NCI-H526 (cell line): ENCODE measurements at places on chromosomes 5 and 9.

- no peak for DNase-seq
These were observed 182.8 kb downstream of the SEMA5A start for GRCh38 chr5:9363026-9363425.

DNA sequence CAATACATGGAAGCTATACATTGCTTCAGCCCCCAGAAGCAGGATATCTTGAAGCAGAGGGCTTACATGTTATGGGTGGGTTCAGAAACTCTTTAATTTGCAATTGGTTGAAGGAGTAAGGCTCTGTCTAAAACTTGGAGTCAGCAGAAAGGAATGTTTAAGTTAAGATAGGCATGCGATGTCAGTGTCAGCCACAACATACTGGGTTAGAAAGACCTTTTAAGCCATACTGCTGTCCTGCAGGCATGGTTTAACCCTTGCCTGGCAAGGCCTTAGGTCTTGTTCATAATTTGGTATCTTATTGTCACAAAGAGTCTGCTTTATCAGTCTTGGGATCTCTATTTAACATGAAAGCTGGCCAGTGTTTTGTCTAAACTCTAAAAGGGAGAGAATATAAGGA lies 1619.6 kb upstream of the WWC1 start:
- DNase-seq: no peak

- no peak for DNase-seq
These were observed 75.8 kb downstream of the F2RL2 start for GRCh38 chr5:76547242-76547890.

GRCh38 chr5:173736923-173737412 lies 120.5 kb upstream of the BOD1 start:
- no peak for DNase-seq

DNA sequence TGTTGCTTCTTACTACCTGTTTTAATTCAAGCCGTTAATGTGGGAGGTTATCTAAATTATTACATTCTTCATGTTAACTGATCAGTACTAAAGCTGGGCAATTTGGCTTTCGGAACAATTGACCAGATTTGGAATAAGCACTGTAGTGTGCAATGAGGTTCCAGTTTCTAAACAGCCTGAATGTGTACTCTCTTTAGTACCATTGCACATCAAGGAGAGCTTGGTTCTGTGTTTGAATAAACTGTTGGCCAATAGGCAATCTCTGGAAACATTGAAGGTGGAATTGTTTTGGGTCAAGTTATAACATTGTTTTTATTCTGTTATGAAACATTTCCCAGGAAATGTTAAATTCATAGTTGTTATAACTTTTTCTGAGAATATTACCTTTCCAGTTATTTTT lies 105.2 kb downstream of the PBX3 start:
- no peak for DNase-seq

DNA sequence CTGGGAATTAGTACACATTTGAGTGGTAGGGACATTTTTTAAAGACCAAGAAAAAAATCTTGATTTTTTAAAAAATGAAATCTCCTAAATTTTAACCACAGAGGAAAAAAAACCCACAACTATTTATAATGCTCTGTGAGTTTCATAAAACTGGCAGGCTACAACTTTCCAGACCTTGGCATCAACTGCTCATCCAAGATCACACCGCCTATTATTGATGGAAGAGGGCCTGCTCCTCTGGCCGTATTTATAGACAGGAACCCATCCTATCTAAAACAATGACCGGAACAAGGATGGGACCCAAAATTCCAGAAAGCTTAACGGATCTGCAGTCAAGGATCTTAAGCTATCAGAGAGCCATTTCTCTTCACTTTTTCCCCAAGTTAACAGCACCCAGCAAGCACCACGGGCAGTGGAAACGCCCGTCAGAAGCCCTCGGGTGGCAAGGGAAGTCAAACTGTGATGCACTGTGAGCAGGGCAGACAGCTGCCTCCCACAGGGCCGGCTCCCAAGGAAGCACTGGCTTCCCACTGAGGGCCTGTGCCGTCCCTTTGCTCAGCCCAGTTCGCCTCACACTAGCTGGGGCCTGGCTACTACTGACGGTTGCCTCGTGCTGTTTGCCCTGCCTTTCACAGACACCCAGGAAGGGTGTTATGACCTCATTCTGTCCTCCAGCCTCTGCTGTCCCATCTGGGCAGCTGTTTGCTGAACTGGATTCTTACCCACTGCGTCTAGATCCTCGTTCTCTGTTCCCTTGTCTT lies 62.8 kb downstream of the CDC14B start:
- no peak for DNase-seq

DNA sequence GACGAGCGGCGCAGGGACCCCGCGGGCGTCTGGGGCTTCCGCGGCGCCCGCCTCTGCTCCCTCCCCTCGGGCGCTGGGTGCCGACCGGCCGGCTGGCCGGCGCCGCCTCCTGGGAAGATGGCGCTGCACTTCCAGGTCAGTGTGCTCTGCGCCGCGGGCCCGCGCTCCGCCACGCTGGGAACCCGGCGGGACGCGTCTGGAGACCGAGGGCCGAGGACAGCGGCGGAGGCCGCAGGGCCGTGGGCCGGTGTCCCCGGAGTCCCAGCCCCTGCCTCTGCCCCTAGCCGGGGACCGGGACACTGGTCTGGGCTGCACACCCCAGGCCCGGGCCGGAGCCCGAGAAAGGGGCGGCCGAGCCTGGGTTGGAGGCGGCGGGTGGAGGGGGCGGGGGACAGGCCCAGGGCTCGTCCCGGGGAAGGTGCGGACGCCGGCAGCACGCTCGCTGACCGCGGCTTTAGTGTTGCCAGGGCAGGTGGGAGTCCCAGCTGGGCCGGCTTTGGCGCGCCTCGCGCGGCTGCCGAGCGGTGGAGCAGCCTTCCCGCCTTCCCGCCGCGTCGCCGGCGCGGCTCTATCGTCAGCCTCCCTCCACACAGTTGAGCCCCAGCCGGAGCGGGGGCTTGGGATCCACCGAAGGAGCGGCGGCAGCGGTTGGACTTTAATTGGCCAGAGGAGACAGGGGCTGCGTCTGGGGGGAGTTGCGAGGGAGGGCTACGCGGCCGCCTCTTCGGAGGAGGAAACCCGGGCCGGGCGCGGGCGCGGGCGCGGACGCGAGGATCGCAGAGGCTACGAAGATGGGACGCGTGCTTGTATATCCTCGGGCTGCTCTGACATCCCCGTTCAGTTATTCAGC lies at the start of gene RANBP17:
RANBP17 (plus strand) TSS at position 102 of the 850 bp plus-strand sequence.
- peak; percentile 19 for DNase-seq

GRCh38 chr5:30871196-30871595 lies 322.3 kb upstream of the CDH6 start:
- no peak for DNase-seq

GRCh38 chr5:94184870-94185269 lies 433.5 kb downstream of the KIAA0825 start:
- DNase-seq: no peak

- DNase-seq: peak; percentile 60
These were observed 1.2 kb downstream of the LOX start for GRCh38 chr5:122076669-122077365.

DNA sequence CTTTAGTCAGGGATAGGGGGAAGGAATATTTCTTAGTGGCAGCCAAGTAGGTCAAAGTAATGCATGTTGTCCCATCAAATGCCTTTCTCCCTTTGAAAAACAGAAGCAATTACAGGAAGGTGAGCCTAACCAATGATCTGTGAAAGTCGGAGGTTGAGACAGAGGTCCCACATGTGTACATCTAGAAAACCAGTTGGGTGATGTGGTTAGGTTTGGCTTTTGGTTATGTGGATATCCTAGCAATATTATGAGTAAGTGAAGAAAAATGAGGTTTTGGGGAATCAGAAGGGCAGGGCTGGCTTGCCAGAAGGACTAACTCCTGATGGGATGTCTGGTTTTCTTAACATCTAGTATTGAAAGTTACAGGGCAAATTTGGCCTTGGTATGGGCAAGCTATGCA lies 63.4 kb upstream of the PALM2AKAP2 start:
- DNase-seq: no peak

GRCh38 chr5:139212486-139212885 lies 14.3 kb upstream of the SIL1 start:
- peak; percentile 62 for DNase-seq

GRCh38 chr9:107749787-107750444 lies 260.3 kb upstream of the KLF4 start:
- peak; percentile 21 for DNase-seq

DNA sequence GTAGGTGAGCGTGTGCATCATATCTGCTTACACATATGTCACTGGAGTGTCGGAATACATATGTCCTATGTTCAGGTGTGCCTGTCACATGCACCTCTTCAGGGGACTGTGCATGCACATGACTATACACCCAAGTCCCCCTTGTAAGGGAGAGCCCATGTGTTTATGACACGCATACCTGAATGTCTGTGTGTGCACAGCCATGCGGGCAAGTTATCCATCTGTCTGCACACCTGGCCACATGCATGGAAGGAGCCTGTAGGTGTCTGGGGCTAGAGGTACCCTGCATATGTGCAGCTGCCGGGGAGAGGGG lies 622 bp upstream of the RGS14 start:
- no peak for DNase-seq

GRCh38 chr5:172659909-172660628 lies 19.0 kb downstream of the NEURL1B start:
- peak; percentile 70 for DNase-seq

- DNase-seq: no peak
These were observed 42.3 kb downstream of the B4GALT1 start for GRCh38 chr9:33124751-33125381.

DNA sequence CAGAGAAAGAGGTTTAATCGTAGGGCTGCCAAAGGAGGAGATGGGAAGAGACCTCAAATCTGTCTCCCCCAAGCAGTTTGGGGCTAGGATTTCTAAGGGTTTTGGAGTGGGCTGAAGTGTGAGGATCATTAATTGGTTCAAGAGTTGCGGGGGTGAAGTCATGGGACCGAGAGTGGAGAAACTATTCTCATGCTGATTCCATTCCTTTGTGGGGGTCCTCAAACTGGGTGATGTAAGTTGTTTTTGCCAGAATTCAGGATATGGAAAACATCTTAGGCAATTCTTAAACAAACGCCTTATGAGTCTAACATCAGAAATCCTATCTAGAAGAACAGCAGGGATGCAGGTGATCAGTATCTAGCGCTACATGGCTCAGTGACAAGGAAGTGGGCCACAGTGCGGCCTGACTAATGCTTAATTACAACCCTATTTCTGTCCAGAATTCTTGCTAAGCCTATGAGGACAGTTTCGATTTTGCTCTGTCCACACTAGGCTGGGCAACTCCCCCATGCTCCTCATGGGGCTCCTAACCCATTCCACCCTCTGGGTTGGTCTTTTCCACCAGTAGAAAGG lies 27.7 kb upstream of the TRIO start:
- DNase-seq: no peak

- DNase-seq: no peak
These were observed 5.5 kb downstream of the MVB12B start for GRCh38 chr9:126331964-126332748.

- no peak for DNase-seq
These were observed 107.4 kb downstream of the ZNF462 start for GRCh38 chr9:106970219-106970975.

DNA sequence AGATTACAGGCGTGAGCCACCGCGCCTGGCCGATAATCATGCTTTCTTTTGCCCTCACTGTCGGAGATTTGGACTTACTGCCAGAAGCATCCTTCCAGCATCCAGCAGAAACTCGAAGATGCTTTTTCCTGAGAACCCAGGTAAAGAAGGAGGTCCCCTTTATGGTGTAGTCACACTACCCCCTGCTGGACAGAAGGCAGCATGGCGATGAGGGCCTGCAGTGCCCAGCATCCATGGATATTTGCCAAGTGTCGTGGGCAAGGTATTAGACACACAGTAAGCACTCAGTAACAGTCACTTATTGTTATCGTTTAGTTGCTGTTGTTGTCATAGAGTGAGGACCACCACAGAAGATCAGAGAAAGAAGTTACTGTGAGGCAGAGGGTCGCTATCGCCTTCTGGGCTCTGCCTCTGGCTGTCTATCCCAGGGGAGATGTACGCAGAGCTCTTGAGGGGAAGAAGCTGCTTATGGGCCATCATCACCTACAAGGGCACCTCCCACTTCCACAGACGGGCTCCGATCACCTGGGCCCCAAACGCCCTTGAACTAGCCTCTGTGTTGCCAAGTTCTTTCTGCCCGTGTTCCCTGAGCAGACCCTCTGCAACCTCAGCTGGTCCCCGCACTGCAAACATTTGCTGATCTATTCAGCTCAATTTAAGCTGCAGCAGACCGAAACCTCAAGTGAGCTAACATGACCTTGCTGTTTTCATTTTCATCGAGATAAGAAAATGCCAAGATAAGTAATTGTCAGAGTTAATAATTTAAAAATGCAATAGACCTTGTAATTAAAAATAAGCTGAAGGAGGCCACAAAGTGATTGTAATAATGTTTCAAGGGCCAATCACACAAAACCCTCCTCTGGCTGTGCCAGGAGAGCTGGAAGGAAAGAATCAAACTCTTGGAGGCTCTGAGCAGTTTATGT lies 23.9 kb downstream of the C5orf15 start:
- peak; percentile 68 for DNase-seq

DNA sequence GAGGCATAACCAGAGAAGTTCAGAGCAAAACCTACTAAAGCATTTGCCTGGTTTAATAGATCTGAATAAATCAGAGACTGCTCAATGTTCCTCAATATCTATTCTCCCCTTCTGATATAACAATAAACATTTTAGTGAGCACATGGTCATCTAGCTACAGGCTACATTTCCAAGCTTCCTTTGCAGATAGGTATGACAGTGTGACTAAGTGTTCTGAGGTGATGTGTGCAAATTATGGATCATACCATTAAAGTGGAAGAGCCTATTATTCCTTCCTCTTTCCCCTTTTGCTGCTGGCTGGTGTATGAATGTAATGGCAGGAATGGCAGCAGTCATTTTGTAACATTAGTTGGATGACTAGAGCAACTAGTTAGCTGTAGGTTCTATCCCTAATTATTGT lies 285.8 kb upstream of the RASA1 start:
- DNase-seq: no peak

GRCh38 chr9:137427454-137428310 lies 4.5 kb downstream of the NOXA1 start:
- DNase-seq: no peak

- DNase-seq: no peak
These were observed 9.0 kb upstream of the ZSWIM6 start for GRCh38 chr5:61322738-61323725.

GRCh38 chr5:140565024-140565779 lies 574 bp downstream of the SLC35A4 start:
- DNase-seq: no peak
